ENCODE measurements at places on chromosomes 13 and 19.

GRCh38 chr13:68690567-68690966 lies 1417.1 kb upstream of the ATXN8OS start:
- peak; percentile 3 for DNase-seq

DNA sequence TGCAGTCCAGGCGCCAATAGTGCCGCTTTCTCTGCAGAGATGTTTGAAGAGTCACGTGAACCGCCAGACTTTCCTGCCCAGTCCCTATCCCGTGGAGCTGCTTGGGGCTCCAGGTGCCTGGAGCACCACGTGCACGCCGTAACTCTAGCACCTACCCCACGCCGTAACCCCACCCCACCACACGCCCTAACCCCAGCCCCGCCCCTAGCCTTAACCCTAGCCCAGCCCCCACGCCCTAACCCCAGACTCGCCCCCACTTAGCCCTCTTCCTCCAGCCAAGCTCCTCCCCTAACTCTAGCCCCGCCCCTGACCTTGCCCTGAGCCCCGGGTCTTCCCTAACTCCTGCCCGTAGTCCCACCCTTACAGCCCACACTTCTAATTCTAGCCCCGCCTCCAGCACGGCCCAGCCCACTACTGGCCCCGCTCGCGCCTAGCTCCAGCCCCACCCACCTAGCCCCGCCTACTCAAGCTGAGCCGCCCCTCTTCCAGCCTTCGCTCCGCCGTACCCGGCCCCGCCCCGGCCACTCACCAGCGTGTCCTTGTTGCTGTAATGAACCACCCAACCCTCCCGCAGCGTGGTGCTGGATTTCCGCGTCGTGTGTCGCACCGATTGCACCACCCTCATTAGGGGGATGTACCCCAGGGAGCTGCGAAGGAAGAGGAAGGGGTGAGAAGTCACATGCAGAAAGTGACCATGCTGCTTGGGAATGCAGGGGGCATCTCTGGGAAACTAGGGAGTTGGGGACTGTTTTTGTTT lies 19.5 kb downstream of the PRKD2 start:
- no peak for DNase-seq

GRCh38 chr19:13164343-13165161 lies 14.3 kb downstream of the IER2 start:
- peak; percentile 91 for DNase-seq

DNA sequence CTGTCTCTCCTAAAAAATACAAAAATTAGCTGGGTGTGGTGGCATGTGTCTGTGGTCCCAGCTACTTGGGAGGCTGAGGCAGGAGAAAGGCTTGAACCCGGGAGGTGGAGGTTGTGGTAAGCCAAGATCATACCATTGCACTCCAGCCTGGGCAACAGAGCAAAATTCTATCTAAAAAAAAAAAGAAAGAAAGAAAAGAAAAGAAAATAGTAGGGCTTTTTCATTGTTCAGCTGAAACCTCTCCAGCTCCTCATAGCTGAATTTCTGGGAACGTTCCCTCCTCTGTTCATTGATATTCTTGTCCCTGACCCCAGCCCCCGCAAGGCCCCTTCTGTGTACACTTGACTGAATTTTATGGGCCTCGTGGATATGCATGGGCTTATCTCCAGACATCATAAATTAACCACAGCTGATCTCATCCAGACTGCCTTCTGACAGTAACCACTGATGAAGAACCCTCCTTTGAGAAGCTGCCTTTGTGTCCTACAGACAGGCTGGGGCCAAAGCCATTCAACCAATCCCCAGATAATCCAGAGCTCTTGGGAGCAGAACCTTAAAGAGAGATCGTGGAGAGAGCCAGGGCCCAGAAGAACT lies at the start of gene ELSPBP1:
TSS of gene ELSPBP1 (plus strand) at position 424 of the 594 bp plus-strand sequence. CDS start 14,036 bp downstream, outside the sequence.
- DNase-seq, result no peak

GRCh38 chr13:22357132-22357531 lies 686.3 kb downstream of the FGF9 start:
- no peak for DNase-seq

GRCh38 chr19:12723641-12724426 lies at the start of gene TNPO2:
TSS of gene TNPO2 (minus strand) at chr19:12723932. CDS start at chr19:12720977, 2,955 bp downstream.
- DNase-seq, result peak; percentile 89

DNA sequence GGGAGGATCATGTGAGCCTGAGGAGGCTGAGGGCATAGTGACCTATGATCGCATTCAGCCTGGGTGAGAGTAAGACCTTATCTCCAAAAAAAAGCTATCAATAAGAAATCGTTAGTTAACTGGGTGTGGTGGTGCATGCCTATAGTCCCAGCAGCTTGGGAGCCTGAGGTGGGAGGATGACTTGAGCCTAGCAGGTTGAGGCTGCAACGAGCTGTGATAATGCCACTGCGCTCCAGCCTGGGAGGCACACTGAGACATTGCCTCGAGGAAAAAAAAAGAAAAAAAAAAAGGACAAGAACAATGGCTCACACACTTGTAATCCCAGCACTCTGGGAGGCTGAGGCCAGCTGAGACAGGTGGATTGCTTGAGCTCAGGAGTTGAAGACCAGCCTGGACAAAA lies 16.2 kb downstream of the PSPC1 start:
- DNase-seq, result peak; percentile 2

DNA sequence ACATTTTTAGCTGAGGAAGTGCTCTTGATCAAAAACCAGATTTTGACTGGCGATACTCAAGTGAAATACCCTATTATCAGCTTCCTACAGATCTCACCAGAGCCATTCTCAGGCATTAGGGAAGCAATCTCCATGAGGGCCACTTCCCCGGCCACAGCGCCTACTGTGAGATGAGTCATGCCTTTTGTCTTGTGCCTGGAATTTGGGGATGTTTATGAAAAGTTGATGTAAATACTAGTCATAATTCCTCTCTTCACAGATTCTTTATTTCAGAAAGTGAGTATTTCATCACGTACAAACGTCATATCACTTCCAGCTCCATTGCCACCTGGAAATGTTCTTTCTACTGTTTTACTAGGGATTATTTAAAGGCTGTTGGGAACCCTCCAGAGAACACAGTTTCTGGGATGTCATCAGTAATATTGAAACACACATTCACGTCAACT lies 25.3 kb upstream of the SLC46A3 start:
- DNase-seq, result no peak

GRCh38 chr13:44088991-44089413 lies 209.3 kb downstream of the LACC1 start:
- no peak for DNase-seq

- peak; percentile 60 for DNase-seq
These were observed at the start of gene GAS6 for GRCh38 chr13:113863524-113864272. TSS of gene GAS6 (minus strand) at chr13:113864076. CDS start at chr13:113863920, 156 bp downstream.

DNA sequence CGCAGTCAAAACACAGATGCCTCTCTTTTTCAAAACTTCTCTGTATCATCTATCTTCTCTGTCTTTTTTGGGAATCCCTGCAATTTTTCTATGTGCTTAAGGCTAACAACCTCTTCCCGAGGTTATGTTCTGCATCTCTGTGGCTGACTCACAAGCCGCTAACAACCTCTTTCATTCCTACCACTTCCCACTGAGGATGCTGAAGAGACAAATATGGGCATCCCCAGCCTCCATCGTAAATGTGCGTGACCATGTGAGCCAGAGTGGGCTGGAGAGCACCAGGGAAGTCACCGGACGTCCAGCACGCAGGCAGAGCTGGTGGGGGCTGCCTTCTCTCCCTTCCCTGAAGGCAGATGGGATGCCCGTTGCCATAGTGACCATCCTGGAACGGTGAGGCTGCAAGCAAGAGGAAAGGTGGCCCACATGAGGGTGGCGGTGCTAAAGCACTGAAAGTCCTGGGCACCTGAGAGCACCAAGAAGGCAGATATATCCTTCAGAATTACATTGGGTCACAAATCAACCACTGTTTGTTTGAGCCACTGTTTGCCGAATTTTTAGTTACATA lies 122.8 kb downstream of the SHISA2 start:
- DNase-seq, result no peak

- DNase-seq, result no peak
These were observed 110.3 kb downstream of the GADD45B start for GRCh38 chr19:2586196-2586595.

DNA sequence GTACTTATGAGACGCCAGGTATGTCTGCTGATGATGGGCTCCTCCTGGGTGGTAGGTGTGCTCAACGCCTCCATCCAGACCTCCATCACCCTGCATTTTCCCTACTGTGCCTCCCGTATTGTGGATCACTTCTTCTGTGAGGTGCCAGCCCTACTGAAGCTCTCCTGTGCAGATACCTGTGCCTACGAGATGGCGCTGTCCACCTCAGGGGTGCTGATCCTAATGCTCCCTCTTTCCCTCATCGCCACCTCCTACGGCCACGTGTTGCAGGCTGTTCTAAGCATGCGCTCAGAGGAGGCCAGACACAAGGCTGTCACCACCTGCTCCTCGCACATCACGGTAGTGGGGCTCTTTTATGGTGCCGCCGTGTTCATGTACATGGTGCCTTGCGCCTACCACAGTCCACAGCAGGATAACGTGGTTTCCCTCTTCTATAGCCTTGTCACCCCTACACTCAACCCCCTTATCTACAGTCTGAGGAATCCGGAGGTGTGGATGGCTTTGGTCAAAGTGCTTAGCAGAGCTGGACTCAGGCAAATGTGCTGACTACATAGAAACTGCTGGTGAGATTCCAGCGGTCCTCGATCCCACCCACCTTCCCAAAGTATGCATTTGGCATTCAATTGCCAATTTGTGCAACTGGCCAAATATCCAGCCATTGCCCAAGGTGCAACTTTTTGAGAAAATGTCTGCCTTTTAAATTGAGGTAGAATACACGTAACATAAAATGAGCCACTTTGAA lies 10.2 kb downstream of the OR2Z1 start:
- no peak for DNase-seq

DNA sequence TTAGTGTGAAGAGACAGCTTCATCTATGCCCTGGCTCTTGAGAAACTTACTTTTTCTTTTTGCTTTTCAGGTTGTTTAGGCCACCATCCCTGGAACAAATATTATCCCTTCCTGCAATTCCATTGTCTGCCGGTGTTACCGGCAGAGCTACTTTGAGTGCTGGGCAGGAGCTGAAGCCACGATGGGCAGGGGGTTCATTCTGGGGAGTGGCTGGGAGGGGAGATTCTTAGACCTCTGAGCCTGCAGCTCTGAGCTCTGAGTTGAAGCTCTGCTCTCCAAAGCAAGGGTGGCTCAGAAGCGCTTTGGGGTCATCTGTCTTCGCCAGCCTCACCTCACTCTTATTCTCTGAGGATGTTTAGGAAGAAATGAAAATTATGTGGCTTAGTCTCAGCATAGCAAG lies 1066.6 kb upstream of the SLC10A2 start:
- DNase-seq, result no peak

GRCh38 chr13:35471706-35472322 lies 4.7 kb downstream of the MAB21L1 start:
- no peak for DNase-seq

DNA sequence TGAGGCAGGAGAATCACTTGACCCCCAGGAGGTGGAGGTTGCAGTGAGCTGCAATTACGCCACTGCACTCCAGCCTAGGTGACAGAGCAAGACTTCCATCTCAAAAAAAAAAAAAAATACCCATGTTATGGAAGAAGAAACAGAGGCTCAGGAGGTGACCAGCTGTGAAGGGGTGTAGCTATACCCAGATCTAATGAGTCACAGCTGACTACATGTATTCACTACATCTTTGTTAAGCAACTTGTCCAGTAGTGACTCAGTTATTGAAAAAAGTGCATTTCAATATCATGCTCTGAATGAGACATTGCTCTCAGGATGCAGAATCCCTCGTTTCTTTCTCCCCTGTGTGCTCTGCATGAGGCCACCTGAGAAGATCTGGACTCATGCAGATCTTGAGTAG lies 16.1 kb upstream of the SPART start:
- no peak for DNase-seq

- DNase-seq, result no peak
These were observed 227.8 kb downstream of the LACC1 start for GRCh38 chr13:44107357-44108121.

GRCh38 chr19:4538601-4538954 lies 1.3 kb downstream of the LRG1 start:
- DNase-seq, result peak; percentile 20

- peak; percentile 57 for DNase-seq
These were observed 9.0 kb upstream of the LTBP4 start for GRCh38 chr19:40592170-40592569.

DNA sequence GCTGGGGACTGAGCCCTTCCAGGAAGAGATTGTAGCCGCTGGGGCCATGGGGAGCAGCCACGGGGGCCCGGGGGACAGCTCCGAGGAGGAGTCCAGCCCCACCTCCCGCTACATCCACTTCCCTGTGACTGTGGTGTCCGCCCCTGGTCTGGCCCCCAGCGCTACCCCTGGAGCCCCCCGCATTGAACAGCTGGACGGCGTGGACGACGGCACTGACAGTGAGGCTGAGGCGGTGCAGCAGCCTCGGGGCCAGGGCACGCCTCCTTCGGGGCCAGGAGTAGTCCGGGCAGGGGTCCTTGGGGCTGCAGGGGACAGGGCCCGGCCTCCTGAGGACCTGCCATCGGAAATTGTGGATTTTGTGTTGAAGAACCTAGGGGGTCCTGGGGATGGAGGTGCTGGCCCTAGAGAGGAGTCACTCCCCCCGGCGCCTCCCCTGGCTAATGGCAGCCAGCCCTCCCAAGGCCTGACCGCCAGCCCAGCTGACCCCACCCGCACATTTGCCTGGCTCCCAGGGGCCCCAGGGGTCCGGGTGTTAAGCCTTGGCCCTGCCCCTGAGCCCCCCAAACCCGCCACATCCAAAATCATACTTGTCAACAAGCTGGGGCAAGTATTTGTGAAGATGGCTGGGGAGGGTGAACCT lies 9.6 kb downstream of the IGFLR1 start:
- DNase-seq, result no peak

DNA sequence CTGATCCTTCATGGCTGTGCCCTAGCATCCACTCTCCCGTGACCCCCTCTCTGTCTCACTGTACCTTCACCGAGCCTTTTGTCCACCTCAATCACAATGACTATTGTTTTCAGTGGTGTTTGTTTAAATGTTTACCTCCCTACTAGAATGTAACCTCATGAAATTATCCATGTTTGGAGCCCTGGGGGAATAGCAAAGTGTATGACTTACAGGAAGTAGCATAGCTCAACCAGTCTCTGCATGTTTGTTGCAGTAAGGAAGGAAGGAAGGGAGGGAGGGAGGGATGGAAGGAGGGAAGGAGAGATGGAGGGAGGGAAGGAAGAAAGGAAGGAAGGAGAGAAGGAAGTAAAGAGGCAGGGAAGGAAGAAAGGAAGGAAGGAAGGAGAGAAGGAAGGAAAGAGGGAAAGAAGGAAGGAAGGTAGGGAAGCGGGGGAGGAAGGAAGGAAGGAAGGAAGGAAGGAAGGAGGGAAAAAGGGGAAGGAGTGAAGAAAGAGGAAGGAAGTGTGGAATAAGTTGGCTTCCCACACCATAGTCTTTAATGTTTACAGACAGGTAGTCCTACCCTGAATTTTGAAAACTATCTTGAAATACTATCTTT lies 421.4 kb downstream of the COG6 start:
- DNase-seq, result no peak

DNA sequence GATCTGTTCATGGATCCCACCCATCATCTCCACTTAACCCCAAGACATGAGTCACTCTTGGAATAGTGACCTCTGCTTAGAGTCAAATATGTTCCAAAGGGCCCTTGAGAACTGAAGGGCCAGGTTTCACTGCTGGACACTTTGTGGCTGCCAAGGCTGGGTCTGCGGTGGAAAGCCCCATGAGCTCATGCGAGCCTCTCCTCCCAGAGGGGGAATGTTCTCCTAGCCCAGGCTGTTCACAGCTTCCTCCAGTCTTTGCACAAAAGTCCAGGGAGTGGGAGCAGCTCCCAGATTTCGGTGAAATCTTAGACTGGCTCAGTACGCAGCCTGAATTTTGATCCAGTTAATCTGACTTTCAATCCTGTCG lies 732 bp upstream of the DCLK1 start:
- DNase-seq, result peak; percentile 9

All from NCI-H146 (cell line).